ENCODE measurements at places on chromosomes 5 and 9. TPM values are rescaled to one million over a fixed set of nuclear protein-coding genes. Genes with fewer than 3 reads are reported as not detected.

The SPATA31E1 gene
- polyA plus RNA-seq, result not detected

The CLTA gene
- 72.0 TPM for polyA plus RNA-seq

The CCL27 gene
- polyA plus RNA-seq, result not detected

The INSL4 gene
- not detected for polyA plus RNA-seq

The GALNT12 gene
- 3.1 TPM for polyA plus RNA-seq

The FOXD4L5 gene
- not detected for polyA plus RNA-seq

The PDE8B gene
- polyA plus RNA-seq, result 0.02 TPM

The FOXB2 gene
- polyA plus RNA-seq, result not detected

The SPINK1 gene
- not detected for polyA plus RNA-seq

The NUTM2F gene
- polyA plus RNA-seq, result not detected

The OR13C4 gene
- not detected for polyA plus RNA-seq

The TAF11L6 gene
- polyA plus RNA-seq, result not detected

The SV2C gene
- not detected for polyA plus RNA-seq

The PDE6A gene
- polyA plus RNA-seq, result 0.11 TPM

The GBA2 gene
- 18.0 TPM for polyA plus RNA-seq

The IFNA14 gene
- not detected for polyA plus RNA-seq

The SLC38A9 gene
- 12.2 TPM for polyA plus RNA-seq

The PTGDS gene
- polyA plus RNA-seq, result not detected

The AGXT2 gene
- not detected for polyA plus RNA-seq

The SLC25A2 gene
- polyA plus RNA-seq, result 0.34 TPM

The PCDHGA2 gene
- polyA plus RNA-seq, result not detected

The DNAJA1 gene
- 116 TPM for polyA plus RNA-seq

The RORB gene
- polyA plus RNA-seq, result not detected

The UNC5A gene
- not detected for polyA plus RNA-seq
